A673 (cell line): ENCODE measurements at places on chromosomes 16 and 17. TPM values are rescaled to one million over a fixed set of nuclear protein-coding genes. Genes with fewer than 3 reads are reported as not detected.
A peak's percentile ranks its signal among the peaks of the same experiment; 100 is the strongest.

UNK gene
- 53.2 and 60.0 TPM in 2 replicates for total RNA-seq

SLC9A5 gene
- total RNA-seq = 2.4 and 3.6 TPM in 2 replicates

GP1BA gene
- not detected in 2 replicates for total RNA-seq

SLC22A31 gene
- total RNA-seq = 0.47 and 1.0 TPM in 2 replicates

CTRB2 gene
- not detected in 2 replicates for total RNA-seq

FNDC8 gene
- not detected in 2 replicates for total RNA-seq

GRCh38 chr17:79625706-79626105, 14.9 kb upstream of the RBFOX3 start:
- no peak overlapping the region for H3K27ac ChIP-seq
- H3K36me3 ChIP-seq = no peaks in the 10 kb centered on the region
- H3K4me3 ChIP-seq = no peak overlapping the region
- H3K27me3 ChIP-seq = peaks cover 93% of the 10 kb centered on the region

DNA sequence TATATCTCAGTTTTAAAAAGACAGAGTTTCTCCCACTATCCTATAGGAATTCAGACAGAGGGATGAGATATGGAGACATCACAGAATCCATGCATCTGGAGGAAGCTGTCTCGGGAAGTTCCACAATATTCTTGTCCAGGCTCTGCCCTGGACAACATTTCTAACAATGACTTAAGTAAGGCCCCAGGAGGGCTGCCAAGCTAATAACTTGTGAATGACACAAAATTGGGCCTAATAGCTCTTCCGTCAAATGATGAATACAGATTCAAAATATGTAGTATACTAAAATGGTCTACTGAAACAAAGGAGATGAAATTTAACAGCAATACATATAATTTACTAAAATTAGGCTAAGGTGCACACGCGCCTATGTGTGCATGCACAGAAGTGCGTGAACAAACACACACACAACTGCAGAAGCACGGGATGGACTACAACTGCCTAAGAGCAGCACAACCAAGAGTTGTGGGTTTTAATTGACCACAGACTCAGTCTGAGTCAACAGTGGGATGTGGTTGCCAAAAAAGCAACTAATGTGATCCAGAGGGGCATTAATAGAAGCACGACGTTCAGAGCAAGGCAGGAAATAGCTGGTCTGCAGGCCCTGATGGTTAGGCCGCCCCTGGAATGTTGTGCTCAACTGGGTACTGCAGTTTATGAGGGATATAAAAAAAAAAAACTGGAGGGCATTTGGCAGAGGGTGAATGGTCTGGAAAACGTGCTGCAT, 26.3 kb upstream of the HS3ST2 start:
- H3K4me3 ChIP-seq = no peak overlapping the region
- H3K27ac ChIP-seq = no peak overlapping the region
- H3K4me1 ChIP-seq = peaks cover 1% of the 10 kb centered on the region
- no peaks in the 10 kb centered on the region for H3K36me3 ChIP-seq

- no peak overlapping the region for H3K27ac ChIP-seq
- DNase-seq = no peak
- H3K4me3 ChIP-seq = no peak overlapping the region
- no peaks in the 10 kb centered on the region for H3K4me1 ChIP-seq
Observed at GRCh38 chr17:34606763-34607162, 27.4 kb downstream of the TMEM132E start.

DNA sequence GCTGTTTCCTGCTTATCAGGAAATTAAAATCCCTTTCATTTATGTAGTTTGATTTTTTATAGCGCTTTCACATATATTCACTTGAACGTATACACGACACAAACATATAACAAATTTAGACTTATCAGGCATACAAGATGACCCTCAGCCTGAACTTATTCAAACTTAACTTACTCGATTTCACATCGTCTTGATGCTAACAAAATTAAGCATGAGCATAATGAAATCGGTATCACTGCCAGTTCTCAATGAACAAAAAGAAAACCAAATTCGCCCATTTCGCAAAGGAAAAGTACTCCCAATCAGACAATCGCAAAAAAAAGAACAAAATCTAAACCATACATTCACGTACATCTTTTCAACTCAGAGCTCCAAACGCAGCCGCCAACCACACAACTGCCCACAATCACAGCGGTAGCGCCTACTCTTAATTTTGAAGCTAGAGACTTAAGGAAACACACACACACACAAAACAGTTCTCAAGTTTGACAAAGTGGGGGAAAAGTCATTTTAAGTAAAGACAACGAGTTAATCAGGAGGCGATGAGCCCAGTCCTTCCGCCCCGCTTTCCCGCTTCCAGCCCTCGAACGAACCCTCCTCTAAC, 1.1 kb downstream of the GJC1 start:
- H3K4me1 ChIP-seq = peaks cover 8% of the 10 kb centered on the region
- no peaks in the 10 kb centered on the region for H3K36me3 ChIP-seq
- peak overlapping the region; percentile 72 for H3K27ac ChIP-seq
- no peaks in the 10 kb centered on the region for H3K27me3 ChIP-seq

GRCh38 chr17:29089601-29090044, 46.7 kb downstream of the PIPOX start:
- peak overlapping the region; percentile 32 for H3K27ac ChIP-seq
- DNase-seq = no peak
- peaks cover 32% of the 10 kb centered on the region for H3K4me1 ChIP-seq
- H3K36me3 ChIP-seq = peaks cover 17% of the 10 kb centered on the region

DNA sequence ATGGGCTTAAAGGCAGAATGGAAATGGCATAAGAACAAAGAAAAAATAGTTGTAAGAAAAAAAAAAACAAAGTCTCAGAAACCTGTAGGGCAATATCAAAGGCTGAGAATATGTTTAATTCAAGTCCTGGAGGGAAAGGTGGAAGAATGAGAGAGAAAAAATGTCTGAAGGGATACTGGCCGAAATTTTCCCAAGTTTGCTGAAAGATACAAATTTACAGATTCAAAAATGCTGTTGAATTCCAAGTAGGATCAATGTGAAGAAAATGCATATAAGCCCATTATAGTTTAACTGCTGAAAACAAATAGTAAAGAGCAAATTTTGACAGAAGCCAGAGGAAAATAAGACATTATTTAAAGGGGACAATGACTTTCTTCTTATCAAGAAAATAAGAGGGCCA, 6.6 kb upstream of the USP22 start:
- H3K27me3 ChIP-seq = no peaks in the 10 kb centered on the region
- H3K4me1 ChIP-seq = no peaks in the 10 kb centered on the region
- no peaks in the 10 kb centered on the region for H3K36me3 ChIP-seq
- no peak overlapping the region for H3K27ac ChIP-seq
- H3K4me3 ChIP-seq = no peak overlapping the region

DNA sequence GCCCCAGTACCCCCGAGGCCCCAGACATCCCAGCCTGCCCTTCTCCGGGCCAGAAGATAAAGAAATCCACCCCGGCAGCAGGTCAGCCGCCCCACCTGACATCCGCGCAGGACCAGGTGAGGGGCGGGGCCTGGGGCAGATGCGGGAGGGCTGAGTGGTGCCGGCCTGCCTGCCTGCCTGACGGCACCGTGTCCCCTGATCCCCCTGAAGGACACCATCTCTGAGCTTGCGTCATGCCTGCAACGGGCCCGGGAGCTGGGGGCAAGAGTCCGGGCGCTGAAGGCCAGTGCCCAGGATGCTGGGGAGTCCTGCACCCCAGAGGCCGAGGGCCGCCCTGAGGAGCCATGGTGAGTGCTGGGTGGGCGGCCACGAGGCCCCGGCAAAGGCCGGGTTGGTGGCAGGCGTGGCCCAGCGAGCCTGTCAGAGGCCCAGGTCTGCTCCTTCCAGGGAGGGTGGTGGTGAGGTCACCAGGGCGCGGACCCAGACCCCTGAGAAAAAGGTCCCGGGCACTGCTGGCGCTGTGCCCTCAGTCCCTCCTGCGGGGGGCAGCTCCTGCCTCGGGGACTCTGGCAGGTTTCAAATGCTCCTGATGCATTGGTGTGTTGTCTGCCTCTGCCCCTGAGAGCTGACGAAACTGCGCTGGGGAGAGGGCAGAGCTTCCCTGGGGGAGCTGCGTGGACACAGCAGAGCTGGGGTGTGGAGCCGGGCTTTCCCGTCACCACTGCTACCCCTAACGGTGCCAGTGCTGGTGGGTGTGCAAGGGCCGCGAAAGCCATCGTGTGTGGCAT, 1.2 kb downstream of the CDT1 start:
- H3K27me3 ChIP-seq = no peaks in the 10 kb centered on the region
- H3K4me1 ChIP-seq = peaks cover 15% of the 10 kb centered on the region
- no peak for DNase-seq
- H3K27ac ChIP-seq = peak overlapping the region; percentile 92

GRCh38 chr16:1032607-1033006, 39.9 kb upstream of the SSTR5 start:
- no peaks in the 10 kb centered on the region for H3K27me3 ChIP-seq
- H3K4me3 ChIP-seq = no peak overlapping the region
- no peak for DNase-seq
- H3K4me1 ChIP-seq = no peaks in the 10 kb centered on the region
- no peaks in the 10 kb centered on the region for H3K36me3 ChIP-seq
- H3K27ac ChIP-seq = no peak overlapping the region
